ENCODE measurements at places on chromosomes 6 and 20.
A peak's percentile ranks its signal among the peaks of the same experiment; 100 is the strongest.

- DNase-seq, result no peak
Observed at GRCh38 chr20:16707674-16708073, 22.2 kb upstream of the SNRPB2 start.

DNA sequence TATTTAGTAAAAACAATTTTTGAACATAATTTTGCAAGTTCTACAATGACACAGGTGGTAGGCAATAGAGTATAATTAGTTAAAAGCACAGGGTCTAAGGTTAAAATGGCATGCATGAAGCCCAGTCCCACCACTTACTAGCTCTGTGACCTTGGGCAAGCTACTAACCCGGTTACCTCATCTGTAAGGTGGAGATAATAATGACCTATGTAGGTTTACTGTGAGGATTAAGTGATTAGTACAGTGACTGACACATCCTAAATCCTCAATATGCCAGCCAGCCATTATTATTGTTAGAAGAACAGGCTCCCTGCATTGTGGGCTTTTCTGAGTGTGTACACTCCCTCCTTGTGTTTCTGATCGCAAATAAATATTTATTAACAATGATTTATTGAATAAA, 26.2 kb downstream of the ATXN1 start:
- no peak for DNase-seq

- no peak for DNase-seq
Observed at GRCh38 chr20:38534756-38535155, 46.2 kb upstream of the ADIG start.

DNA sequence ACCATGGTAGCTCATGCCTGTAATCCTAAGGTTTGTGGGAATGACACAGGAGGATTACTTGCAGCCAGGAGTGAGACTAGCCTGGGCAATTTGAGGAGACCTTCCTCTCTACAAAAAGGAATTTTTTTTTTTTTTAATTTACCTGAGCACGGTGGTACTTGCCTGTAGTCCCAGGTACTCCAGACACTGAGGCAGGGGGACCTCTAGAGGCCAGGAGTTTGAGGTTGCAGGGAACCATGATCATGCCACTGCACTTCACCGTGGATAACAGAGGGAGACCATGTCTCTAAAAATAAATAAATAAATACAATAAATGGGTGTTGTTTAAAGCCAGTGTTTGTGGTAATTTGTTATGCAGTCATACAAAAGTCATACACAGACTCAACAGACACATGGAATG, 2.4 kb upstream of the HLA-F start:
- no peak for DNase-seq

DNA sequence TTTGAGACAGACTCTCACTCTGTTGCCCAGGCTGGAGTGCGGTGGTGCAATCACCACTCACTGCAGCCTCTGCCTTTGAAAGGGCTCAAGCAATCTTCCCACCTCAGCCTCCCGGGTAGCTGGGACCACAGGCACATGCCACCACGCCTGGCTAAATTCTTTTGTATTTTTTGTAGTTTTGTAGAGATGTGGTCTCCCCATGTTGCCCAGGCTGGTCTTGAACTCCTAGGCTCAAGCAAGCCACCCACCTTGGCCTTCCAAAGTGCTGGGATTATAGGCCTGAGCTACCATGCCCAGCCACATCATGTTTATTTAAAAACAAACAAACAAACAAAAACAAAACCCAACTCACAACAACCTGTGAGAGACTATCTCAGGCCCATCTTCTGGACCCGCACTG, 29.7 kb upstream of the APCDD1L start:
- no peak for DNase-seq

DNA sequence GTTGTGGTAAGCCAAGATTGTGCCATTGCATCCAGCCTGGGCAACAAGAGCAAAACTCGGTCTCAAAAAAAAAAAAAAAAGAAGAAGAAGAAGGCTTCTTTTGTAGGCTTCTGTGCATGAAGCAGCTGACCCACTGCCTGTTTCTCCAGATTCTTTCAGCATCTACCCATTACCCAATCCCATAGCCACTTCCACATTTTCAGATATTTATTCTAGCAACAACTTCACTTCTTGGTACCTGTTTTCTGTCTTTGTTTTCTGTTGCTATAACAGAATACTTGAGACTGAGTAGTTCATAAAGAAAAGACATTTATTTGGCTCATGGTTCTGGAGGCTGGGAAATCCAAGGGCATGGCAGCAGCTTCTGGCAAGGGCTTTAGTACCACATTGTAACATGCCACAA, 95.3 kb upstream of the SGK1 start:
- no peak for DNase-seq

GRCh38 chr6:88982720-88983119, 19.3 kb upstream of the RNGTT start:
- peak; percentile 20 for DNase-seq

DNA sequence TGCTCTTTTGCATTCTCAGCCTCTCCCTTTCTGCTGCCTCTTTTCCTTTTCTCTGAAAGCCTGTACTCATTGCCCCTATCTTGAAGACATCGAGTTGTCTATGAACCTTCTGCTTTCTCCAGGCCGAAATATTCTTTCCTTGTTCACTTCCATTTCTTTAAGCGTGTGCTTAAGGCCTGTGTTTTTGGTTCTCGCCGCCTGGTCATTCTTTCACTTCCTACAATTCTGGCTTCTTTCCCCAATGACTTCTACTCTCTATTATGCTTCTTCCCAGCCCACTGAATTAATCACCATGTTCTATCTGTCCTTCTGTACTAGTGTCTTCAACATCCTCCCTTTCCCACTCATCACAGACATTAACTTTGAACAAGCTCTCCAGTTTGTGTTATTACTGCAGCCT, 69.6 kb downstream of the C6orf52 start:
- no peak for DNase-seq

DNA sequence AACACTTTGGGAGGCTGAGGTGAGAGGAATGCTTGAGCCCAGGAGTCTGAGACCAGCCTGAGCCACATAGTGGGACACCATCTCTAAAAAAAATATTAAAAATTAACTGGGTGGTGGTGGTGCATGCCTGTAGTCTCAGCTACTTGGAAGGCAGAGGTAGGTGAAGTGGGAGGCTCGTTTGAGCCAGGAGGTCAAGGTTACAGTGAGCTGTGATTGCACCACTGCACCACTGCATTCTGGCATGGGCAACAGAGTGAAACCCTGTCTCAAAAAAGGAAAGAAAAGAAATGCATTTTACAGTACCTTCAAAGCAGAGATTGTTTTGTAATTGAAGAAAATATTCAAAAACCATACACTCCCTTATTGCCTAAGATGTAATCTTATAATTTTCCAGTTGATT, 6.5 kb downstream of the OCSTAMP start:
- DNase-seq, result no peak

GRCh38 chr6:21526974-21527373, 66.6 kb upstream of the SOX4 start:
- no peak for DNase-seq

DNA sequence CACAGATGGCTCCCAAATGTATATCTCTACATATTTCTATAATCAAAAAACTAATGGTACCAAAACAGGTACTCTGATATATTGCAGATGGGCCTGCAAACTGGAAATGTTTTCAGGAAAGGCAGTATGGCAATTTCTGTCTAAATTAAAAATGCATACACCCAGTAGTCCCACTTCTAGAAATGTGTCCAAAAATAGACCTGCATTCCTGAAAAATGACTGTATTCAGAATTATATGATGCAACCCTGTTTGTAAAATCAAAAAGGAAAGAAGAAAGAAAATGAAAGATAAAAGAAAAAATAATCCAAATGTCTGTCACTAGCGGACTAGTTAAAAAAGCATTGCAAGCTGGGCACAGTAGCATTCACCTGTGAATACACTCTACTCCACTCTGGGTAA, 12.9 kb upstream of the MICB start:
- DNase-seq, result no peak

- DNase-seq, result no peak
Observed at GRCh38 chr20:7967199-7967844, 27.1 kb upstream of the HAO1 start.

DNA sequence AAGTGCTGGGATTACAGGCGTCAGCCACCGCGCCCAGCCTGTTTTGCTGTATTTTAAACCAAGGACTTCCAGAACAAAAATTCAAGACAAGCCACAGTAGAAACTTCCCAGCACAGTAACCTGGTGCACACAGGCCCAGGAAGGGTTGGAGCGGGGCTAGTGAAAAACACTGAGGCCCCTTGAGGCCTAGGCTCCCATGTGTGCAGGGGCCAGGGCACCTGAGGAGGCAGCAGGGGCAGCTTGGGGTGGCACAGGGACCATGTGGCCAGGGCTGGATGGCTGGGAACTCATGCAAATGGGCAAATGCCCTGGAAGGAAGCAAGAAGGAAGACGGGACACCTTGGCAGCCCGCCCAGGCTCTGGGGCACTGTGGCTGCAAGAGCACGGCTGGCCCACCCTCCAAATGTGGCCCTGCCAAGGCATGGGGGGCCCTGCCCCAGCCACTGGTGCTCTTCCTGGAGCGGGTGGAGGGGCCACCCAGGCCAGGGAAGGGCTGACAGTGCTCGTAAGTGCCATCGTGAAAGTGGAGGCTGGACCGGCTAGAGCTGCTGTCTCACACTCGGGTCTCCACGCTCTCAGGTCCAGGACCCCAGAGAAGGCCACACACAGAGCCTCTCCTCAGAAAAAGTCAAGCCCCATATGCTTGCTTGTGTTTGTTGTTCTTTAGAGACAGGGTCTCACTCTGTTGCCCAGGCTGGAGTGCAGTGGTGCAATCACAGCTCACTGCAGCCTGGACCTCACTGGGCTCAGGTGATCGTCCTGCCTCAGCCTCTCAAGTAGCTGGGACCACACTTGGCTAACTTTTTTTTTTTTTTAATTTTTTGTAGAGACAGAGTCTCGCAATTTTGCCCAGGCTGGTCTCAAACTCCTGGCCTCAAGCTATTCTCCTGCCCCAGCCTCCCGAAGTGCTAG, 10.3 kb downstream of the SLC2A4RG start:
- no peak for DNase-seq

DNA sequence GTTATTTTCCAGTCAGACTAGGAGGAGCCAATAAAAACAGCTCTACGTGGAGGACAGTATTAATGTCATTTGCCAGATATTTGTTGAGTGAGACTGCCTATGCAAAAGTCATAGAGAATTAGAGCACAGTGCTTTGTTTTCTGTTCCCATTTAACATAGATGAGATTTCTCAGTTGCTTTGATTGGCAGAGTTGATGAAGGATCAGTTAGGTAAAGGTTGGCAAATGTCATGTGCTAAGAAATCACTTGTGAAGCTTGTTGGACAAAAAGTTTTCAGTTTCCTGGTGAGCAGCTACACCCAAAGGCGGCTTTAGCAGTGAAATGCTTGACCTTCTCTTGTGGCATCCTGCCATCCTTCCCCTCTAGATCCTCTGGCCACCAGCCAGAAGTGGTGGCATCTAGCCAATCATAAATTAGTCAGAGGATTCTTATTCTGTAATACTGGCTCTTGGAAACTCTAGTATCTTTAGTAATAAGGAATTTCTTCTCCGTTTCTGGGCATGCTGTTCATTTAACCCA, 37.0 kb downstream of the BCKDHB start:
- no peak for DNase-seq

- DNase-seq, result no peak
Observed at GRCh38 chr20:40591119-40591518, 97.9 kb downstream of the MAFB start.

DNA sequence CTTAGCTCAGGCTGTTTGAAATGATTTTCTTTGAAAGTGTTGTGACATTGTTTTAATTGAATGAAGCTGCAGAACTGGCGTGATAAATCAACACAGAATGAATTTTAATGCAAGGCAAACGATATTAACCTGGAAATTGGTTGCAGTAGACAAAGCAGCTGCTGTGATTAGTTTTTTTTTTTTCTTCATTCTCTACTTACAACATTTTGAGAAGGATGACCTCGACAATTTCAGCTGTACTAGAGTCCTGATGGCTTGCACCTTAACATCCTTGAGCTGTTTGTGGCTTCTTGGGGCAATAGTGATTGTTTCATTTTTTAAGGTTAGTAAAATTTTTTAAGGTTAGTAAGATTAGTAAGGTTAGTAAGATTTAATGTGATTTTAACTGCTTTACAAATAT, 54.2 kb downstream of the QKI start:
- DNase-seq, result no peak

DNA sequence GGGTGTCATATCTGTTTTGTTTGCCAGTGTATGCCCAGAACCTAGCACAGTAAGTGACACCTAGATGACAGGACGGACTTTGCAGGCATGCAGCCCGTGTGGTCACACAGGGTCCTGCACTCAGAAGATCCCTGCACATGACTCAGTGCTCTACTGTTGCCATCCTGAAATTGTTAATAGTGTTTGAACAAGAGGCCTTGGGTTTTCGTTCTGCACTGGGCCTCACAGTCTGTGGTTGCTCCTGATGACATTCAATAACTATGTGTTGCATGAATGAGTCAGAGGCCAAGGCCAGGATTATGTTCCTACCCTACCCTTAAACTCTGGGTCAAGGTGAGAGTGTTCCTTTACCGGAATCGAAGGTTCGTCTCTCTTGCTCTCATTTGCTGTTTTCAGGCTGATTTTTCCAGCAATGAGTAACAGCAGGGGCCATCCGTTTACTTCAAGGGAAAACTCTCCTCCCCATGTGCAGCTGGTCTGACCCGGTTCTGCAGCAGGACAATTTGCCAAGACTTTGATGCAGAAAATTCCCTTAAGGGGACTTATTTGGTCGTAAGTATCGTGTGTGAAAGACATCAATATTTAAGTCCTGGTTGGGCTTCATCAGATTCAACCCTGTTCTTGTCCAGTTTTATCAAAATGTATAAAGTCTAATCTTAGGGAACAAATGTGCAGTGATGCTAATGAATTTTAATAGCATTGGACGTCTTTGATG, 13.0 kb upstream of the PFDN4 start:
- no peak for DNase-seq

DNA sequence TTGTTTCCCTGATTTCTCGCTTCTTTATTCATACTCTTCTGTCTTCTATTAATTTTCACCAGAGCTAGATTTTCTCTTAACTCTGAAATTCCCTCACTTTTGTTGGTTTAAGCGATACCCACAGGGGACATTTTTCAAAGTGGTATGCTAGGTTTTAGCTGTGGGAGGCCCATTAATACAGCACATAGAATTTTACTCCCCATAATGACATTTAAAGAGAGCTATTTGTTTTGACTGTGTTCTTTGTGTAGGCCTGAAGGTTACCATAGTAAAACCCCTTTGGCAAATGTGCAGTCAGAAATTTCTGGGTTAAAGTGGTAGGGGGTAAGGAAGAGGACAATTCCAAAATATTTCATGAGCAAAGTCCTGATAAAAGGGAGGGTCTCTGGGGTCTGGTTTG, 721.1 kb upstream of the CITED2 start:
- DNase-seq, result no peak

DNA sequence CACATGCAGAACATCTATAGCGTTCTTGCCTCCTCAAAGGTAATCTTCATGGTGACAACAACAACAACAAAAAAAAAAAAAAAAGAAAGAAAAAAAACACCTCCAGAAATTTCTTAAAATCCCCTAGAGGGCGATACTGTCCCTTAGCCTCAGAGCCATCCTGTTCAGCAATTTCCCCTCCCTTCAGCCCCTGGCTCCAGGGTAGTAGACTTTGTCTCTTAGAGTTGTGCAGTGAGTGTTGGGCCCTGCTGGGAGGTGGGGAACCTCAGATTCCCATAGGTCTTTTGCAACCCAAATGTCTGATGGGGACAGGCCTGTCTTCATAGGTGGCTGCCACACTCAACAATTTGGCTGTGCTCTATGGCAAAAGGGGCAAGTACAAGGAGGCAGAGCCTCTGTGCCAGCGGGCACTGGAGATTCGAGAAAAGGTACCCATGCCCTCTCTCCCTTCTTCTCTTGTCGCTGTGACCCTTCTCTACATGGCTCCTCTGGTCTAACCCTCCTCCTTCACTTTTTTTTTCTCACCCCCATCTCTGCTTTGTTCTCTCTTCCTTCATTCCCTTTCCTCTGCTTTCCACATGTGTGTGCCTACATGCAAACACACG, 6.0 kb upstream of the PTK7 start:
- DNase-seq, result no peak

Data from T-helper 2 cell treated with Interferon-gamma antibody and Interleukin-4, amounts not matched to agents 5 μg/mL and 100 μg/mL, for 36 hours (primary cell).